Activated naive CD8-positive, alpha-beta T cell treated with anti-CD3 and anti-CD28 coated beads, Interleukin-2, amount 10 ng/mL, durations not matched to agents 7 days and 5 days (primary cell): ENCODE measurements at places on chromosomes 1 and 21. TPM values are rescaled to one million over a fixed set of nuclear protein-coding genes. Genes with fewer than 3 reads are reported as not detected.

GRCh38 chr21:41410361-41410760 lies 15.7 kb upstream of the MX1 start:
- peaks cover 78% of the 10 kb centered on the region for H3K36me3 ChIP-seq
- DNase-seq, result no peak
- no peak overlapping the region for H3K4me3 ChIP-seq
- peaks cover 8% of the 10 kb centered on the region for H3K27me3 ChIP-seq
- peaks cover 17% of the 10 kb centered on the region for H3K4me1 ChIP-seq
- peak overlapping the region; percentile 55 for H3K27ac ChIP-seq

DNA sequence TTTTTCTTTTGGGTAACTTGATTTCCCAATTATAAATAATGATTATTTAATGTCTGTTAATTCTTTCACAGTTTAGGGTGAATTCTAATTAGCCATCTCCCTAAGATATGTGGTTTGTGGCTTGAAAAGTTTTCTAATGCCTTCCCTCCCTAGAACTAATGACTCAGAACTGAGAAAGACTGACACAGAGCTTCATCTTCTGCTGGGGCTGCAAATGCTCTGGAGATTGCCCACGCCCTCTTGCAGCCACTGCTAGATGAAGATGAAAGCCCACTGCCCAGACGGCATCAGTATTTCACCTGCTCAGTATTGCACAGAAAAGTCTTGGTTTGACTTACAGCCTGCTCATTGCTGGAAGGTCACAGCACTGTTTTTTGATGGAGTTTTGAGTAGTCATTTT lies 101.5 kb downstream of the ST6GALNAC3 start:
- H3K27me3 ChIP-seq, result peaks cover 2% of the 10 kb centered on the region
- DNase-seq, result no peak
- H3K36me3 ChIP-seq, result no peaks in the 10 kb centered on the region
- no peak overlapping the region for H3K4me3 ChIP-seq
- no peak overlapping the region for H3K27ac ChIP-seq

- peaks cover 4% of the 10 kb centered on the region for H3K36me3 ChIP-seq
- no peak overlapping the region for H3K27ac ChIP-seq
- no peaks in the 10 kb centered on the region for H3K27me3 ChIP-seq
Measured at GRCh38 chr1:8889925-8890785, 11.7 kb upstream of the ENO1 start.

DNA sequence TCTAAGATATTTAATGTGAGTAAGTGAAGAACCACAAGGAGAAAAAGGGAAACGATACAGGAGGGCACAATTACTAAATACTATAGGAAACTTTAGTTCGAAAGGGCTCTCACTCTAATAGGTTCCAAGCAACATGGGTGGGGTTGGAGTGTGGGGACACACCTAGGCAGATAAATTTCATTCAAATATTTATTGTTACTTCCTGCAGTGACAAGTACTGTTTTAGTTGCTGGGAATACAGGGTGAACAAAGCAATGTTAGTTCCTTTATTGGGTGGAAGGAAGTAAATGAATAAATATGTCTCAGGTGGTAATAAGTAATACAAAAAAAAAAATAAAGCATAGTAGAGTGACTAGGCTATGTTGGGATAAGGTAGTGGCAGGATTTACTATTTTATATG lies 73.2 kb upstream of the B3GALT2 start:
- H3K4me1 ChIP-seq, result peaks cover 2% of the 10 kb centered on the region
- no peak for DNase-seq
- H3K4me3 ChIP-seq, result no peak overlapping the region

- H3K27ac ChIP-seq, result no peak overlapping the region
- H3K27me3 ChIP-seq, result peaks cover 19% of the 10 kb centered on the region
- peaks cover 2% of the 10 kb centered on the region for H3K4me1 ChIP-seq
- no peak for DNase-seq
- H3K4me3 ChIP-seq, result no peak overlapping the region
- no peaks in the 10 kb centered on the region for H3K36me3 ChIP-seq
Measured at GRCh38 chr1:16048573-16049189, 5.1 kb downstream of the CLCNKB start.

- H3K36me3 ChIP-seq, result peaks cover 42% of the 10 kb centered on the region
- H3K27me3 ChIP-seq, result no peaks in the 10 kb centered on the region
- H3K4me1 ChIP-seq, result no peaks in the 10 kb centered on the region
- H3K27ac ChIP-seq, result no peak overlapping the region
- H3K4me3 ChIP-seq, result no peak overlapping the region
Measured at GRCh38 chr1:180376253-180376652, 126.1 kb downstream of the ACBD6 start.

DNA sequence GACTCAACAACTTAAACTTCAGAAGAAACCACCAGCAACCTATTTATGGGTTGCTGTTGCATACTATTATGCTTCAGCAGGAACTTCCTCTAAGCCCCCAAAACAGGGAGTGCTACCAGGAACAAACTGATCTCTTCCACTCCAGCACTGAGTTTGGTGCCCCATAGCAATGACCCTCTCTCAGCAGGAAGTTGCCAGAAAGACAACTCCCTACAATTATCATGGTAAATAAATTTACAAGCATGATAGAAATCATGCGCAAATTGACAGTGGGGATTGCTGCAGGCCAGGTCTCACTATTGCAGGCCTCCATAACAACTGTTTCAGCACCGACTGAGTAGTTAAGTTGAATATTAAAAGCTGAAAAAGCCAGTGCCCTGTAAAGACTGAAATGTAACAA lies 180.6 kb downstream of the PLA2G4A start:
- no peaks in the 10 kb centered on the region for H3K36me3 ChIP-seq
- DNase-seq, result no peak
- H3K27me3 ChIP-seq, result no peaks in the 10 kb centered on the region
- no peak overlapping the region for H3K4me3 ChIP-seq
- no peaks in the 10 kb centered on the region for H3K4me1 ChIP-seq

DNA sequence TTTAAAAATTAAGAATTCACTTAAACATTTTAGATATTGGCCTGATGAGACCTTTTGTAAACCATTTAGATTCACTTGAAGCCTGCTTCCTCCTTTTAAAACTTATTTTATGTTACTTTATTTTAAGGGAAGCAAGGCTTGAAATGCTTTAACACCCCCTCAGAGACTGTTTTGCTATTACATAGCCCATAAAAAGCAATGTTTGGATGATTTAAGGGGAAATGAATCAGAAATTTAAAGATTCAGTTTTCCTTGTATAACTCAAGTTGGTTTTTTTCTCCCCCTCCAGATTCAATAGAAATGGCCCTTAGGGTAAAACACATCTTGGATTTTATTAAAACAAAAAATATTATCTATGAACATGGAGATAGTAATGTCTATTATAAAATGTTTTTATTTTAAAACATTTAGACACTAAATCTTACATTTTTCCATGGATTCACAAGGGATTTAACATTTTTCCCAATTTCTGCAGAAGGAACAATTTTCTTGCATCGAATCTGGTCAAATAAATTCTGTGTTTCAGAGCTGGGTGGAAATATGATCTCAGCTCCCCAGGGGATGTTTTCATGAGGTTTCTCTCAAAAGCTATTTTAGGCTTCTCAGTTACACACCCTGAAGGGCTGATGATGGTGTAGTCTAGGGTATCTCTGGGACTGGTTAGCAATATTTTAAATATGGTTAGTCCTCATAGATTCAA lies 69.3 kb upstream of the WARS2 start:
- no peaks in the 10 kb centered on the region for H3K27me3 ChIP-seq
- DNase-seq, result no peak
- H3K4me1 ChIP-seq, result no peaks in the 10 kb centered on the region
- no peaks in the 10 kb centered on the region for H3K36me3 ChIP-seq

- no peak overlapping the region for H3K27ac ChIP-seq
- no peak overlapping the region for H3K4me3 ChIP-seq
- no peak for DNase-seq
- no peaks in the 10 kb centered on the region for H3K27me3 ChIP-seq
- H3K36me3 ChIP-seq, result no peaks in the 10 kb centered on the region
Measured at GRCh38 chr1:32764826-32765569, 52.2 kb downstream of the YARS1 start.

- peaks cover 4% of the 10 kb centered on the region for H3K36me3 ChIP-seq
- no peak for DNase-seq
- peaks cover 26% of the 10 kb centered on the region for H3K4me1 ChIP-seq
- peak overlapping the region; percentile 82 for H3K27ac ChIP-seq
Measured at GRCh38 chr1:224333939-224334786, 4.2 kb upstream of the NVL start.

GRCh38 chr1:223341121-223341520 lies 22.9 kb downstream of the SUSD4 start:
- H3K27me3 ChIP-seq, result peaks cover 4% of the 10 kb centered on the region
- no peak overlapping the region for H3K4me3 ChIP-seq
- no peak overlapping the region for H3K27ac ChIP-seq

GRCh38 chr1:40743860-40744259 lies 39.7 kb upstream of the KCNQ4 start:
- no peak overlapping the region for H3K4me3 ChIP-seq
- no peak for DNase-seq
- no peak overlapping the region for H3K27ac ChIP-seq
- peaks cover 72% of the 10 kb centered on the region for H3K36me3 ChIP-seq

DNA sequence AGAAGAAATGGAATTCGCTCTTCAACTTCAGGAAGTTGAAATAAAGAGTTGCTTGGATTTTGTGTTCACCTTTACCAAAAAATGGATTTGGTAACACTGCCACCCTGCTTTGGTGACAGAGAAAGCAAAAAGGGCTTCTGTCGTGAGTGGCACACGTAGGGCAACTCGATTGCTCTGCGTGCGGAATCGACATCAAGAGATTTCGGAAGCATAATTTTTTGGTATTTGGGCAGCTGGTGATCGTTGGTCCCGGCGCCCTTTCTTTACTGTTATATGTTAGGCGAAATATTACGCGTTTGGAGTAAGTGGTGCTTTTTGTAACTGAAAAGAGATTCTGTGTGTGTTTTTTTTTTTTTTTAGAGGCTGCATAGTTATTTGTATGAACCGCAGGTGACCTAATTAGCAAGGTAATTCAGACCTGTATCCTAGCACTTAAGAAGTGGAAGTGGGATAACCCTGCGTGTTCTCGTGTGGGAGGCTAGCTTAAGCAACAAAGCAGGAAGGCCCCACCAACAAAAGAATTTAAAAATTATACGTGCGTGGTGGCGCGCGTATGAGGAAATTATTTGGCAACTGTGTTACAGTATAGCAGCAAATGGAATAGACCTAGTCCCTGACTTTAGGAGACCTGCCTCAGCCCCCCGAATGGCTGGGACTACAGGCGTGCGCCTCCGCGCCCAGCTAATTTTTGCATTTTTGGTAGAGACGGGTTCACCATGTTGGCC lies at the start of gene RNU11:
RNU11 (plus strand) TSS at position 127 of the 725 bp plus-strand sequence.
- H3K4me1 ChIP-seq, result peaks cover 21% of the 10 kb centered on the region
- peak; percentile 75 for DNase-seq
- no peaks in the 10 kb centered on the region for H3K36me3 ChIP-seq
- H3K4me3 ChIP-seq, result peak within 1 kb of the TSS; percentile 87
- H3K27ac ChIP-seq, result peak within 1 kb of the TSS; percentile 98

DNA sequence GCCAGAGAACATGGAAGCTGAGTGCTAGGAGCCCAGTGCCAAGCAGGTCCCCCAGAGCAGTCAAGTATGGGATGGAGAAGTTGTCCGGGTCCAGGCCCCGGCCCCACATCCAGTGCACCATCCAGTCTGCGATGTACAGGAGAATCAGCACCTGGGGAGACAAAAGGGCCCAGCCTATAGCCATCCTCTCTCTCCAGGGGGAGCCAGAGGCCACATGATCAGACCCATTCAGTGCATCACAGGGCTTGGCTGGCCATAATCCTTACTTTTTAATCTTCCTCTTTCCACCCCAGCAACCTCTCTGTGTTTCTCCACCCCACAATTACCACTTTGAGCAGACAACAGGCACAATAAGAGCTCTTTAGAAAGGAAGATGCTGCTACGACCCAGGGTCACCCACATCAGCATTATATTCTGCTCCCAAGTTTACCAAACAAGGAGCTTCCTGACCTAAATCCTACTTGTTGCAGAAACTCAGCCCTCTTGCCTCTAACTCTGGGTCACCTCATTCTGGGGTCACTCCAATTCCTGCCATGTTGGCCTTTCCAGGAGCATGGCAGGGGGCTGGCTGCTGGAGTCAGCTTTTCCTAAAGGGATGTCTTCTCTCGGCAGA lies 16.4 kb upstream of the RAB29 start:
- peaks cover 1% of the 10 kb centered on the region for H3K4me1 ChIP-seq
- no peak overlapping the region for H3K4me3 ChIP-seq
- no peak overlapping the region for H3K27ac ChIP-seq
- DNase-seq, result peak; percentile 66

- no peak for DNase-seq
- H3K36me3 ChIP-seq, result no peaks in the 10 kb centered on the region
- no peak overlapping the region for H3K4me3 ChIP-seq
- no peak overlapping the region for H3K27ac ChIP-seq
- H3K27me3 ChIP-seq, result no peaks in the 10 kb centered on the region
- no peaks in the 10 kb centered on the region for H3K4me1 ChIP-seq
Measured at GRCh38 chr1:200634261-200635122, 13.9 kb upstream of the KIF14 start.

DNA sequence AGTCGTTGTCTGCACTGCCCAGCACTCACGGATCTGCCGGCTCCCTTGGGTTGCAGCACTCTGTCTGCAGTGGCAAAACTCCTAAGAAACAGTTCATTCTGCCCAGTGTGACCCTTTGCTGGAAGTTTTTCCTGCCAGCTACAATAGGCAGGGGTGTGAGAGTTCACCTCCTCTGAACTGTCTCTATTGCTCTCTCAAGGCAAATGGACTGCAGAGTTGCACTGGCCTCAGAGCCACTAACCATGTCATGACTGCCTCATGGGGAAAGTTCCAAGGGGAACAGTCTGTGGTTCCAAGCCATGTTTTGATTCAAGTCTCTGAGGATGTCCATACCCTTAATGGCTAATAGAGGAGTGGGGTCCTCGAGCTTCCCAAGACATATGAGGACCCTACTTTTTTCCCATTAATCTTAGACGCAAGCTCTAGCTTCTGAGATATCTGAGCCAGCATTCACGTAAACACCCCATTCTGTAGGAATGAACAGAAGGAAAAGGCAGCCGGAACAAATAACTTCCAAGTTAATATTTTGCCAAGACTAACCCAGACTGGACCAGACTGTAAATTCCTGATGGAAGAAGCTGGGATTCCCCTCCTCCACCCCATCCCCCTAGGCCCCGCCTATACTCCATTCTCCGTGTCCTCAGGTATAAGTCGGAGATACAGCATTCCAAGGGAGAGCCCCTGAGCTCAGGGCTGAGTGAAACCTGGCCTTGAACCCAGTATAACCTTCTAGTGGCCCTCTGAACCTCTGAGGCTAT lies 93.8 kb upstream of the AKT3 start:
- H3K27me3 ChIP-seq, result peaks cover 2% of the 10 kb centered on the region
- no peak overlapping the region for H3K4me3 ChIP-seq
- no peaks in the 10 kb centered on the region for H3K36me3 ChIP-seq
- DNase-seq, result no peak
- H3K27ac ChIP-seq, result no peak overlapping the region

- H3K27me3 ChIP-seq, result no peaks in the 10 kb centered on the region
- H3K36me3 ChIP-seq, result no peaks in the 10 kb centered on the region
- no peak overlapping the region for H3K4me3 ChIP-seq
- H3K4me1 ChIP-seq, result no peaks in the 10 kb centered on the region
- H3K27ac ChIP-seq, result no peak overlapping the region
- no peak for DNase-seq
Measured at GRCh38 chr1:56617141-56617540, 28.0 kb upstream of the PRKAA2 start.

Gene KRTAP6-3
- total RNA-seq, result not detected

Gene KIF2C
- 76.5 TPM for total RNA-seq

Gene CORT
- total RNA-seq, result 0.39 TPM

Gene UMODL1
- total RNA-seq, result 0.30 TPM

Gene GSTM5
- not detected for total RNA-seq

Gene BNIPL
- 2.8 TPM for total RNA-seq

Gene CHAF1B
- total RNA-seq, result 23.1 TPM
